ENCODE measurements at places on chromosomes 13 and 19.

DNA sequence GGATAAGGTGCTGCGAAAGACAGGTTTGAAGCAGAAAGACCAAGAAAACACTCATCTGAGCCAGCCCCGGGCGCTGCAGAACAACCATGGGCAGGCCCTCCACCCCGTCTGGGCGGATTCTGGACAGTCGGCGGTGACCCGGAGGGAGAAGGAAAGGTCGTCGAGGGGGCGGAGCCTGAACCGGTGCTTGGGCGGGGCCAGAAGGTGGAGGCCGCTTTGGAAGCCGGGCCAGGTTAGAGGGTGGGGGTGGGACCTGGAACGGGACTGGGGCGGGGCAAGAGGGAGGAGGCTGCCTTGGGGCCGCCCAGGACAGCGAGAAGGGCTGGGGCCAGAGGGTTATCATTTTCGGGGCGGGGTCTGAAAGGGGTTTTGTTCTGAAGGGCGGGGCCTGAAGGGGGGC, 5.0 kb upstream of the ZNF765 start:
- DNase-seq, result no peak

DNA sequence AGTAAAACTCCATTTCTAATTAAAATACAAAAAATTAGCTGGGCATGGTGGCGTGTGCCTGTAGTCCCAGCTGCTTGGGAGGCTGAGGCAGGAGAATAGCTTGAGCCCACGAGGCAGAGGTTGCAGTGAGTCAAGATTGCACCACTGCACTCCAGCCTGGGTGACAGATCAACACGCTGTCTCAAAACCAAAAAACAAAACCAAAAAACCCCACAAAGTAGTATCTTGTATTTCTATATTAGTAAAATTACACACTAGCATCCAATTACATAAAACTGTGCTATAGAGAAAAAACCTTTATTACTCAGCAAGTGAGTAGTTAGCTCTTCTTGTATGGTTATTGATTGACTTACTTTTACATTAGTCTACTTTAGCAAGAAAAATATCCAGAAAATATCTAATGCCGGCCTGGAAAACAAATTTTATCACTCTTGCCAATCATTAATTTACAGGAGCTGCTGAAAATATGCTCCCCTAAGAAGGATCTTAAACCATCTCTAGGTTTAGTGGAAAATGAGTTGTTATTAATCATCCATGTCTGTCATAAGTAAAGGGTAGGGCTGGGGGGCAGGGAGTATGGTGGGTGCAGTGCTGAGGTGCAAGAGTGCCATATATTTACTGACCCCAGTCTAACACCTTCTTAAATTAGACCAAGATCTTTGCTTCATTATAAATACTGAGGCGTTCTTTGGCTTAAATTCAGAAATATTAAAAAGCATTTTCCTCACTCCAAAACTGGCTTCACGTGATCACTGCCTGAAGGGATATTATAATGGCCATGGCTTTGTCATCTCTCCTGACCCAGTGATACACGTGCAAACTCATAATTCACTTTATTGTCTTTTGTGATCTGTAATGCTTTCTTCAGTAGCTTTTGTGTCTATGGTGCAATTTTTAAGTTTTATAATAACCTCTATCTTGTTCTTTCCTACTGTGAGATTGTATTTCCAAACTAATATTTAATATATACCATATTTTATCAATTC, 44.1 kb downstream of the UBL3 start:
- no peak for DNase-seq

DNA sequence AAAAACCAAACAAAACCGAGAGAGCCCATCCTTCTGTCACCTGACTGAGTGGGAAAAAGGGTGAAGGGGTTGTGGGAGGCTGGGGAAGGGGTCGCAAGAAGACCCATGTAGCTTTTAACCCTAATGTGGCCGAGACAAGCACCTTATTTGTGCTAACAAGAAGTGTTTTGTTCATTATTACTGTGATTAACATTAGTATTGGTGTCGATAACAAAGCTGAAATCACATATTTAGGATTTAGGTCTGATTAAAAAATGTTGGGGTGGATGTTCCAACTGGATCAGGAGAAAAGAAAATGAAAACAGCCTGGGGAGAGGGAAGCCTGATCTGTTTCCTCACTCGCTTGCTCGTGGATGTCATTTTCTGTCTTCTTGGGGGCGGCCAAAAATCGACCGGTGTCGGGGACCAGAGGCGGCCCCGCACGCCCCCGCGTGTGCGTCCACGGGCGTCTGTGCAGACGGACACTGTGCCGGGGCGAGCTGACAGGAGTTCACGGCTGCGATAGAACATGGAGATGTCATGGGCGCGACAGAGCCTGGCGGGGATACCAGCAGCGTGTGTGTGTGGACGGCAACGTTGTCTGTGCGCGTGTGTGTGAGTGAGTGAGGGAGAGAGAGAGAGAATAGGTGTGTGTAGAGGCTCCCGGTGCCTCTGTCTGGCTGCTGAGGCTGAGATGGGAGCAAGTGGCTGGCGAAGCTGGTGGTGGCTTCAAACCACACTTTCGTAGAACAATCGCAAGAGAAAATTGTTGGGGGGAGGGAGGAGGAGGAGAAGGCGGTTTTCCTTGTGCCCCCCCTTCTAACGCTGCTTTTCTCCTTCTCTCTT, 29.1 kb downstream of the NFIX start:
- DNase-seq, result peak; percentile 42

DNA sequence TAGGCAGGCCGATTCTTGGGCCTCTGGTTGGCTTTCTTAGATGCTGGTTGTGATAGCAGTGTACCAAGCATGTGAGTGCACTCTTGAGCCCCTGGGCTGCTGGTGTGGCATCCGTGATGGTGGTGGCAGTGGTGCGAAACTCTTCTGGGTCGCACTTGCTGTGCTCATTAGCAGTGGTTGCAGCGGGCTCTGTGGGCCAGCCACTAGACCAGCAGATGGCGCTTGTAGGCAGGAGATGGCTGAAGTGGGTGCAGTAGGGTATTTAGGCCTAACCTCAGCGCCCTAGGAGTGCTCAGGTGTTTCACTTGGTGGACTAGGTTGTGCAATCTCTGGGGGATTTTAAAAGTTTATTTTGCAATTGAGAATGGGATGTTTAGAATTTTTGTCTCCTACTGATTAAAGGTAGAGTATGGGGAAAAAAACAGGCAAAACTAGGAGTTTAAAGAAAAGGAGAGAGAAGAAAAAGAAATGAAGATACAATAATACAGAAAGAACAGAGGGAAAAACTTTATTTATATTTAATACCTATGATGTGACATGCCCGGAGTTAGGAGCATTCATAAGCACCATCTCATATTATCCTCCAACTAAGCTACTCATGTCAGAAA, 4.3 kb upstream of the ZNF17 start:
- DNase-seq, result peak; percentile 35

DNA sequence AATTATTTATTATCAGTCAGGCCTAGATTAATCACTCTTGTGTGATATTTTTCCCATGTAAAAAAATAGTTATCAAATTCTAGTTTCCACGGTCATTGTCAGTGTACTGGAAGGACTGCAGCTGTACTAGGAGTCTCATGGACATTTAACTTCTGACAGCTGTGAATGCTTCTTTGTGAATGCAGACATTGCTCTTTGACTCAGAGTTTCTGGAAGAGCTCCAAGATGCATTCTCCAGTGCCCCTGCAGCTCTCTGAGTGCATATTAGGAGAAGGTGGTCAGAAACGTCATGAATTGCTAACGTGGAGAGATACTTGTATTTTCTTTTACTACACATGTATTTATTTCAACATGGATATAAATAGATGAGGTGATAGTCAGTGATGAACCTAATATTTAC, 9.7 kb upstream of the SLITRK5 start:
- no peak for DNase-seq
